ENCODE measurements at places on chromosomes 13 and 19.

DNA sequence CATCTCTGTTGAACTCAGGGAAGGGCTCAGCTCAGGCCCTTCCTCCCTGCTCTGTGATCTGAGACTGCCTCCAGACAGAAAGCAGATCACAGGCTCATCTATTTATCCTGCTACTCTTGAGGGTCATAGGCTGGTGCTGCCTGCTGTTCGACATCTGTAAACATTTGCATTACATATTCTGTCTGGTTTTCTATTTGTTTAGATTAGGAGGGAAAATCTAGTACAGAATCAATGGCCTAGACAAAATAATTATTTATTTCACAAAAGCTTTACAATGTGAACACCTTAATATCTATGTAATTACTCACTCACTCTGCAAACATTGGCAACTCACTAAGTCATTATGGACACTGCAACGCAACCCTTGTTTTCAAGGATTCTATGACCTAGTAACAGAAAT is 43.0 kb downstream of the CEP89 start:
- DNase-seq = no peak

DNA sequence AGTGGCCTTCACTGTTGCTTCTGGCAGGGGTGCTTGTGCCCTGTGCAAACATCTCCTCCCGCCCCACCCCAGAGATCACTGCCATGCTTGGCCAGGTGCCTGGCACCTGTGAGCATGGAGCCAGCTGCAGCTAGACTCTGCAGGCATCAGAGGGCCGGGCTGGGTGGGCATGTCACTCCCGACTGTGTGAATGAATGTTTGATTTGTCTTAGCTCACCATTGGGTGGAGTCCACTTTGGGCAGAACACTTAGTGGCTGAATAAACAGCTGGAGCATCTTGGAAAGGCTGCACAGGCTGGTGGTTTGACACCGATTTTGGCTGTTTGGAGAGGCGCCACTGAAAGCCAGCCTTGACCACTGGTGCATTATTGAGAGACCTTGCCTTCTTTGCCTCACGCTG is 267.3 kb downstream of the DLEU7 start:
- no peak for DNase-seq

DNA sequence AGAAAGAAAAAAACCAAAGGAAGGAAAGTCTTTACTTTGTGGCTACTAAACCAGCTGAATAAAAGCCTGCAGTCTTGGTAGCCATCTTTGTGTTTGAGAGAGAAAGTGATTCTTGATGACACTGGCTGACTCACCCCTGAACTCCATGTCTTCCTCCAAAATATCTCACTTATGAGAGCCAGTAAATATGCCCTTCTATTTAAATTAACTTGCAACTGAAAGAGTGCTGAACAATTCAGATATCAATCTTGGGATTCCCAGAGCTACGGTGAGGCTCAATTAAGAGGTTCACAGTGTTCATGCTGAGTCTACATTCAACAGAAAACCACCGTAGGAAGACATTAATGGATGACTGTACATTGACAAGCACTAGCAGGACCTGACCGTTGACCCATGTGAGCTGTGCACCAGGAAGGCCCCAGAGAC is 57.9 kb downstream of the KCTD12 start:
- no peak for DNase-seq

GRCh38 chr13:110155072-110155471 is 151.9 kb downstream of the COL4A1 start:
- DNase-seq = no peak

DNA sequence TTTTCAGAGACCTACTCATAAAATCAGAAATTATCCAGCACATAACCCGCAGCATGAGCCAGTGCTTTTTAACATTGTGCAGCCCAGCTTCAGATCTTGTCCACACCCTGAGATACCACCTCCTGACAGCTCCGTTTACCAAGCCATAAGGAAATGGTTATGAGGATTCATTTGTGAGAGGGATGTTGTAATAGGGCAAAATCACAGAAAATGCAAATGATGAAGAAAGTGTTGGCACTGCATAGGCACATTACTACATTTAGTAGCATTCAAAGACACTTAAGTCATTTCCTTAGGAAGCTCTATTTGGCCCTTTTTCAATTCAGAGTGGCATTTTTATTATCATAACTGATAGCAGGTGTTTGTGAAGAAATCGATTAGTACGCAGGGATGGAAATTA is 277.5 kb downstream of the DNAJC15 start:
- DNase-seq = no peak

All from SK-N-SH (cell line).